ENCODE measurements at places on chromosomes 4 and X.

- DNase-seq = no peak
Measured at GRCh38 chr4:186789651-186790050, 66.0 kb upstream of the FAT1 start.

- no peak for DNase-seq
Measured at GRCh38 chrX:154512879-154513553, 3.0 kb downstream of the FAM3A start.

GRCh38 chrX:42694260-42694815, 83.6 kb downstream of the PPP1R2C start:
- DNase-seq = no peak

GRCh38 chrX:85084770-85085393, 81.2 kb downstream of the APOOL start:
- DNase-seq = no peak

DNA sequence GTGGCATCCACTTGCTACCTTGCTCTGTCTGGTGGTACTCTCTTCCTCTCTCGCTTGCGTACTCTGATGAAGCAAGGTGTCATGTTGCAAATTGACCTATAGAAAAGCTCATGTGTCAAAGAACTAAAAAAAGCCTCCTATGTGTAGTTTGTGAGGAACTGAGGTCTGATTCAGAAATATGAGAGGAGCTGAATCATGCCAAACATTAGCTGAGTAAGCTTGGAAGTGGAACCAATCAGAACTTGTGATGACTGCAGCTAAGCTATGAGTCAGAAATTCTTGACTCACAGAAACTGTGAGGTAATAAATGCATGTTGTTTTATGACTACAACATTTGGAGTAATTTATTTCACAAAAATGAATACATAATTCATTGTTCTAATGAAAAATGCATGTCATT, 2138.8 kb downstream of the PCDH7 start:
- DNase-seq = no peak
